ENCODE measurements at places on chromosomes 5 and 9.

- no peak for DNase-seq
These were observed 80.0 kb downstream of the PPARGC1B start for GRCh38 chr5:149809931-149810691.

- no peak for DNase-seq
These were observed 17.3 kb downstream of the CMBL start for GRCh38 chr5:10290438-10290837.

- no peak for DNase-seq
These were observed 72.1 kb upstream of the ATP10B start for GRCh38 chr5:160923936-160924710.

DNA sequence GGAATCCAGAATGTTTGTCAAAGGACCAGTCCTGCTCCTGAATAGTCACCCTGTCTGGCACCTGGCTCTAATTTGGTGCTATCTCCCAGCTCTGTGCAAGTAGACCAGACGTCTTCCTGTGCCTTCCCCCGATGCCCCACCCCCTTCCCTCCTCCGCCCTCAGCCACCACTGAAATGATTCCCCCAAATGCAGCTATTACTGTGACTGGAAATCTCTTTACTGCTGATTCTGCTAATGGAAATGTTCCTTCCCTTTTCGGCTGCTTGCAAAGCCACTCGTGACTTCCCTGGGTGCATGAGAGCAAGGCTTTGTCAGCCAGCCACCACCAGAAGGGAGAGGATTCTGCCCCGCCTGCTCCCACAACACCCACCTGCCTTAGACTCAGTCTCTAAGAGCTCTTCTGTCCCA, 11.4 kb downstream of the ASTN2 start:
- no peak for DNase-seq

GRCh38 chr5:163772644-163773043, 267.2 kb downstream of the MAT2B start:
- no peak for DNase-seq

GRCh38 chr5:102749416-102750030, 5.6 kb upstream of the PAM start:
- no peak for DNase-seq

Data from AG10803 (cell line).